Esophagus squamous epithelium (tissue), 5 donors: ENCODE measurements at places on chromosomes 1 and 21. TPM values are rescaled to one million over a fixed set of nuclear protein-coding genes. Genes with fewer than 3 reads are reported as not detected.

DNA sequence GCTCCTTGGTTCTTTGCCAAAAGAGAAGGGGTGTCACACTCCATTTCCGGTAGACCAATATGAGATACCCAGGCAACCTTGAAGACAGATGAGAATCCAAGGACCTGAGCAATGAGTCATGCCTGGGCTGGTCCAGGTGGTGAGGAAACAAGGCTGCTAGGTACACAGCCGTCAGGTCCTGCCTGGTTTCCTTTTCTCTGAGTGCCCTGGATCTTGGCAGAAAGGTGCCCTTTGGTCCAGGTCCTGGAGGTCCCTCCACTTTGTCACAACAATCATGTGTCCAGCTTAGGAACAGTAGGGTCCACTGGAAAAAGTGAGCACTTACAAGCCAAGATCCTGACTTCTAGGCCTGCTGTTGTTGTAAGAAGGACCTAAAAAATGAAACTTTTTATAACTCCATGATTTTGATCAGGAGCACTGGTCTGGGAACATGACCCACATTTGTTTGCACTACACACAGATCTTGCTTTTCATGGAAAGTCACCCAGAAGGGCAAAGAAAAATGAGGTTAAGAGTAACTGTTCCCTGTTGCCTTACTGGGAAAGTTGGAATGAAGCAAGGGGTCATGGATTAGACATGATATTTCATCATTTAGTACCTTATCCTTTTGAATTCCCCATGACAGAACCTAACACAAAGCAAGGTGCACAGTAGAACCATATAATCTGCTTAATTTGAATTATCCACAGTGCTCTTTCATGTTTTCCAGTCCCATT, 94.7 kb downstream of the PAPPA2 start:
- H3K4me1 ChIP-seq: no peaks in the 10 kb centered on the region
- H3K4me3 ChIP-seq: no peak overlapping the region
- DNase-seq: no peak
- no peaks in the 10 kb centered on the region for H3K27me3 ChIP-seq

DNA sequence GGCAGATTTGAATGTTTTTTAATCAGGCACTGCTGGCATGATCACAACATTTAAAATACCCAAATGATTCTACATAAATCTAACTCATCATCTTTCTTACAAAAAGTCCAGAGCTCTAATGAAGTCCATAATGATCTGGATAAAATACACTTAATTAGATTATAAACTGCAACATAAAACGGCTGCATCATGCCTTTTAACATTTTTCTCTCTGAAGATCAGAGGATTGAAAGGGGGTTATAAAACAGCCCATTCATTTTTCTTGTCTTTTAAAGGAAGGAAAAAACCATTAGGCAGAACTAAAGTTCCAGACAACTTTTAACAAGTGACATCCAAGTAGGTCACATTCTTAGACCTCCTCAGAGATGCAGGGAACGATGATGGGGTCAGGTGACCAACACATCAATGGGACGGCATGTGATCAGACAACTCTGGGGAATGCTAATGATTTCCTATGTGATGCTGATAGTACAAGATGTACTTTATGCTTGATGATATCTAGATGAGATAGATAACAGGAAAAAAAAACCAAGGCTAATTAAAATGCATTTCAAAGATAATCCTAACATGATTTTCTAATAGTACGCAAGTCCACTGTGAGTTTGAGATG, 455.1 kb downstream of the SMYD3 start:
- no peaks in the 10 kb centered on the region for H3K36me3 ChIP-seq
- H3K27me3 ChIP-seq: no peaks in the 10 kb centered on the region
- H3K4me3 ChIP-seq: no peak overlapping the region
- no peaks in the 10 kb centered on the region for H3K4me1 ChIP-seq

- H3K36me3 ChIP-seq: no peaks in the 10 kb centered on the region
- no peak overlapping the region for H3K4me3 ChIP-seq
- peaks cover 66% of the 10 kb centered on the region for H3K4me1 ChIP-seq
- H3K27ac ChIP-seq: peak overlapping the region; percentile 9
- H3K27me3 ChIP-seq: no peaks in the 10 kb centered on the region
- no peak for DNase-seq
Measured at GRCh38 chr1:12151465-12151864, 15.3 kb upstream of the TNFRSF1B start.

DNA sequence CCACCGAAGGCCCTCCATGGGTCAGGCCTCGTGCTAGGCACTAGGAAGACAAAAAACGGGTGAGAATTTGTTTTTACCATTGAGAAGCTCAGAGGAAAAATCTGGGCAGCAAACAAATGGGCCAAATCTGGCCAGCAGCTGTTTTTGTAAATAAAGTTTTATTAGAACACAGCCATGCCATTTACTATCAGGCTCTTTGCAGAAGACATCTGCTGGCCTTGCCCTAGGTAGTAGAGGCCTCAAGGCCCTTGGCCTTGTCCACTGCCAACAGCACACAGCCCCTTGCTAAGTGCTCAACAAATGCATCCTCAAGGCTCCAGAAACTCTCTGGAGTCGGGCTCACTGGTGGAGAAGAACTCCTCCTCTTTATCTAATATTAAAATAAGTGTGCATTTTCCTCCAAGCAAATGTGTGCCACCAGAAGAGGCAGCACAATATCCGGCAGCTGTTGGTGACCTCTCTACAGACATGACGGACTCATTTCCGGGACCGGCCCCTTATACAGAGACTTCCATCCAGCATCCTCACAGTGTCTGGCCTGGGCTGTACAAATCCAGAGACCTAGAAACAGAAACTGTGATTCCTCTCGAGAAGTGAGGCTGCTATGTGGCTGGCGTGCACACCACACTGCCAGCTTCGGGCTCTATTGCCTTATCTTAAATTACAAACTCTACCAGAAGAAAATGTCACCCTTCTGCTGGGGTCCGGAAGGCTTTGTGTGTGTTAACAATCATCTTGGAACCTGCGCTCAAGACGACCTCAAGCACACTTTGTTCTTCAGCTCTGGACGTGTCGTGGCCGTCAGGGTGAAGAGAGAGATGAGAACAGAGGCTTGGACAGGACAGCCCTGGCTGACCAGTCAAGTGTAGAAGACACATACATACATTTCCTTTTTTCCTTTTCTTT, 203.9 kb downstream of the TOMM20 start:
- H3K27ac ChIP-seq: peak overlapping the region; percentile 67
- DNase-seq: no peak
- peaks cover 25% of the 10 kb centered on the region for H3K4me1 ChIP-seq
- H3K4me3 ChIP-seq: no peak overlapping the region

CPTP gene
- 31.5 TPM for total RNA-seq

DNA sequence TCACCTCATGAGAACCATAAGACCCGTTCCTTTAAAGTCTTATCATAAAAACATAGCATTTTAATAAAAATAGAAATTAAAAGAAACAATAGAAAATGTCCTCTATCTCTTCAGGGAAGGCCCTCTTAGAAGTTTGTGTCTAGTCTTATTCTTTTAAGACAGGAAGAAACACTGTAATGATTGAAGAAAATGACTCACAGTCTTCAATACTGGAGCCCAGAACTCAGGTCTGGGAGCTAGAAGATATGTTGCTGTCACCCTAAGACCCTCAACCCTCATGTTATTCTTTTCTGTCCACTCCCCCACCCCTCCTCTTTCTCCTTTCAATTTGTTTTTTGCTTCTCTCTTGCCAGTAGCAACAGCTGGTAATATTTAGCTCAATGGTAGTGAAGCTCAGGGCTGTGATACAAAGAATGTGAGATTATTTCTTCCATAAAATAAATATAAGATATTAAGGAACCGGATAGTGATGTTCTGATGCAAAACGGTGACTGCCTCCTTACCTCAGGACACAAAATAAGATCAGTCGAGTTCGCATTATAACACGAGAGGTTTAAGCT, 12.0 kb downstream of the DUSP10 start:
- no peak for DNase-seq
- peak overlapping the region; percentile 47 for H3K27ac ChIP-seq
- no peak overlapping the region for H3K4me3 ChIP-seq
- no peaks in the 10 kb centered on the region for H3K27me3 ChIP-seq

GRCh38 chr1:14535619-14536355, 62.7 kb upstream of the KAZN start:
- no peaks in the 10 kb centered on the region for H3K27me3 ChIP-seq
- H3K4me1 ChIP-seq: no peaks in the 10 kb centered on the region
- no peak overlapping the region for H3K4me3 ChIP-seq
- no peak for DNase-seq
- H3K27ac ChIP-seq: no peak overlapping the region

FAM72C gene
- not detected for total RNA-seq

DNA sequence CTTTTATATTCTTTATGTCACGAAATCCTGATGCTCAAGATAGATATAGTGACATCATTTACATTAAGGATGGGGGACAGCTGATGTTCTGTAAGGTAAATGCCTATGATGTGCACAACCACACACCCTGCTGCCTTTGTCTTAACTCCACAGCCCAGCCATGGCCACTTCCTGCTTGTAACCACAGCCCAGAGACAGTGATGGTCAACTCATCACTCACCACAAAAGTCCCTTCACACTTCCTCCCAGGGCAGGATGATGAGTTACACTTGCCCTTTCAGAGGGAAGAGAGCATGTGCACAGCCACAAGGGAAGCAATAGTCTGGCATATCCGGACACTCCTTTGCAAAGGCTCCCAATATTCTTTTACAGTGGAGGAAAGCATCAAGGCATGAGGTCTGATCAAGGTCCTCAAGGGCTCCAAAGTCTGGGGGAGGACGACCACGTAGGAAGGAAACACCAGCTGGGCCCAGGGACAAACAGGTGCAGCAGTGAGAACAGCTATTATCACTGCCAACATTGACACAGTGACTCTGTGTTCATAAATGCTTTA, 53.8 kb downstream of the PLPP3 start:
- peaks cover 7% of the 10 kb centered on the region for H3K36me3 ChIP-seq
- H3K27me3 ChIP-seq: no peaks in the 10 kb centered on the region
- H3K4me3 ChIP-seq: no peak overlapping the region

- DNase-seq: no peak
- H3K36me3 ChIP-seq: peaks cover 6% of the 10 kb centered on the region
- H3K27ac ChIP-seq: no peak overlapping the region
- no peaks in the 10 kb centered on the region for H3K4me1 ChIP-seq
- no peak overlapping the region for H3K4me3 ChIP-seq
- no peaks in the 10 kb centered on the region for H3K27me3 ChIP-seq
Measured at GRCh38 chr1:32028746-32029145, 15.1 kb downstream of the KHDRBS1 start.

DNA sequence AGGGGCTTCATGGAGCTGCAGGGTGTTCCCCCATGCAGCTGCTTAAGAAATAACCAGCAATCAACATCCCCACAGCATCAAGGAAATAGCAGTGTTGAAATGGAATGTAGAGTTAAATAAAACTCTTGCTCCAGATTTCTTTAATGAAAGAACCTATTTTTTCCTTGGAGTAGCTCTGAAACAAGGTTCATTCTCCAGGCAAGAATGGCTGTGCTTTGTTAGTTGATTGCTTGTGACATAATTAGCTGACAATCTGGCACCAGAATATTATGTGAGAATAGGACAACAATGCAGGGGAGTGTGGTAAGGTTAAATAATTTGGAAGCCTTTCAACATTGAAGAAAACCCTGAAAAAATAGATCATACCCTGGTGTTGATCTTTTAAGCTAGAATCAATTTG, 254.2 kb upstream of the RRP15 start:
- H3K4me3 ChIP-seq: no peak overlapping the region
- H3K27ac ChIP-seq: no peak overlapping the region
- DNase-seq: no peak

- no peak overlapping the region for H3K4me3 ChIP-seq
- no peak for DNase-seq
- peaks cover 58% of the 10 kb centered on the region for H3K4me1 ChIP-seq
- H3K27me3 ChIP-seq: no peaks in the 10 kb centered on the region
- peak overlapping the region; percentile 97 for H3K27ac ChIP-seq
Measured at GRCh38 chr1:201310251-201310985, 27.1 kb downstream of the PKP1 start.

DNA sequence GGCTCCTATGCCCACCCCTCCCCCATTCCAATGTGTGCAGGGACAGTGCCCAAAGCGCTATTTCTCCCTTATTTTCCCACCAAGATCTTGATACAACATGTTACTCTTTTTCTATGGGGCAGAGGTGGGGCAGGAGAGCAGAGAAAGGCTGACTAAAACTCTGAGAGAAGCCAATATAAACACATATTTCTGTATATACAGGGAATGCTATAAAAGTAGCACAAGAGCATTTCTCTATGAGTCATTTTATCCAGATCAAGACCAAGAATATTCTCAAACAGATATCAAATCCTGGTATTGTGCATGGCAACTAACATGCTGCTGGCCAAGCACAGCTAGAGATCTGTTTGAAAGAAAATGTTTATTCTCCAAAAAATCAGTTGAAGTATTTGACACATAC, 7.3 kb downstream of the WDR26 start:
- peaks cover 20% of the 10 kb centered on the region for H3K36me3 ChIP-seq
- peak overlapping the region; percentile 30 for H3K27ac ChIP-seq
- H3K4me1 ChIP-seq: no peaks in the 10 kb centered on the region
- DNase-seq: no peak

- H3K36me3 ChIP-seq: no peaks in the 10 kb centered on the region
- DNase-seq: no peak
- H3K4me3 ChIP-seq: no peak overlapping the region
Measured at GRCh38 chr21:38282921-38283320, 26.1 kb downstream of the KCNJ15 start.

LIN28A gene
- not detected for total RNA-seq

S100A7A gene
- 72.9 TPM for total RNA-seq

DNA sequence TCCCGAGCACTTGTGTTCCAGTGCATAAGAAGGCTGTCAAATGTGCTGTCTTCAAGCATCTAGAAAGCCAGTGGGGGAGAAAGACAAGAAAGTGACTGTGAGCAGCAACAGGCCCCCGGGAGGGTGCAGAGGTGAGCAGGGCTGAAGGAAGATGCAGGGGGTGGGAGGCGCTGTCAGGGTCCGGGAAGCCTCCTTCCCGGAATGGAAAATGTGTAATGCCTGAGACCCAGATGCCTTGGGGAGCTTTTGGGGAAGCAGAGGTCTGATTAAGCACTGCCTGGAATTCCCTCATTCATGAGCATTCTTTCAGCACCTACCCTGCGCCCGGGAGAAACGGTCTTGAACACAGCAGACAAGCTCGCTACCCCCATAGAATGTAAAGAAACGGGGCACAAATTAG, 1.3 kb downstream of the NPHP4 start:
- H3K36me3 ChIP-seq: no peaks in the 10 kb centered on the region
- no peak for DNase-seq
- H3K27ac ChIP-seq: no peak overlapping the region
- peaks cover 27% of the 10 kb centered on the region for H3K4me1 ChIP-seq
- peaks cover 20% of the 10 kb centered on the region for H3K27me3 ChIP-seq
- peak overlapping the region; percentile 88 for H3K4me3 ChIP-seq

ARMH1 gene
- 1.3 TPM for total RNA-seq

- H3K27ac ChIP-seq: no peak overlapping the region
- no peak for DNase-seq
- H3K36me3 ChIP-seq: no peaks in the 10 kb centered on the region
- H3K4me1 ChIP-seq: no peaks in the 10 kb centered on the region
- no peak overlapping the region for H3K4me3 ChIP-seq
Measured at GRCh38 chr1:108718927-108719655, 6.4 kb downstream of the FNDC7 start.
